ENCODE measurements at places on chromosomes 2 and 18.

- no peak for DNase-seq
Measured at GRCh38 chr18:49247781-49248180, 212.7 kb downstream of the DYM start.

DNA sequence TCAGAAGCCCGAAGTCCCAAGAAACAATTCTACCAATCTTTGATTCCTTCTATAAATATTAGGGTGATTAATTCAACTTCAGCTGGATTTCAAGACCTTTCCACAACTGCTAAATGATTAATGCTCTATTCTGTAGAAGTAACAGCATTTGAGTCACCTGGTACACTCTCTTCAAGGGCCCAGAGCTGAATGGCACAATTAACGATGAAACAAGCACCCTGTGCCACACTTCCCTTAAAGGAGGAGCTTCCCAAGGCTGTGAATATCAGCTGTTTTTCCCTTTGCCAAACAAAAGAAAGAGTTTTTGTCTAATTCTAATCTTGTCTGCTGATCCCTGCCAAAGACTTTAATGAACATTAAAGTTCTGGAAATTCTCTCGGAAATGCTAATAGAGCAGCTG lies 56.0 kb downstream of the BOD1L2 start:
- no peak for DNase-seq

- DNase-seq: no peak
Measured at GRCh38 chr2:72134997-72135800, 12.5 kb downstream of the CYP26B1 start.

- no peak for DNase-seq
Measured at GRCh38 chr18:36993068-36993467, 164.1 kb downstream of the KIAA1328 start.

DNA sequence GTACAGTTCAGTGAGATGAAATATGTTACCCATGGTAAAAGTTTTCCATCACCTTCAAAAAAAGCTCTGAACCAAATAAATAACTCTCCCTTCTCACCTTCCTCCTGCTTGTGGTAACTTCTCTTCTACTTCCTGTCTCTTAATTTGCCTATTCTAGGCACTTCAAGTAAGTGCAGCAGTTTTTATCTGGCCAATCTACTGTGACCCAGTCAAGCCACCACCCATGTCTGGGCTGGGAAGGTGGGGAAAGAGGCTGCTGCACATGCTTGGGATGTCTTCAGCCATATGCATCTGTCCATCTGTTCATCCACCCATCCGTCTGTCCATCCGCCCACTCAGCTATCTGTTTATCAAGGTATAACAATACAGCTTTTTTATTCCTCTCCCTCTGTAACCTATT lies 31.6 kb downstream of the ZNF532 start:
- no peak for DNase-seq

DNA sequence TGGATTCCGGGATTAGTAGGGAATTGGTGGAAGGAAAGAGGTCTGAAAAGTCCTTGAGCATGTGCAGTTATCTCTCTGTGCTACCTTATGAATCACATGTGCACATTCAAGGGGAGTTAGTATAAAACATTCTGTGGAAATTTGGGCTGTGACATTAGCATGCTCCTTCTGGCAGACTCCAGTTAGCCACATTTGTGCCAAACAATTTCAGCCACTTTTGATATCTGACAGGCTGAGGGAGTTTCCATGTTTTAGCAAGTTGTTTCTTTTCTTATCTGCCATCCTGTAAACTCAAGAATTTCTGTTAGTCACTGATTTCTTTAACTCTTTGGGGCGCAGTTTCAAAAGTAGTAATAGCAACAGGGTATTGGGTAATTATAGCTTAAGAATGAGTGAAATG lies 28.3 kb upstream of the GYPC start:
- no peak for DNase-seq

DNA sequence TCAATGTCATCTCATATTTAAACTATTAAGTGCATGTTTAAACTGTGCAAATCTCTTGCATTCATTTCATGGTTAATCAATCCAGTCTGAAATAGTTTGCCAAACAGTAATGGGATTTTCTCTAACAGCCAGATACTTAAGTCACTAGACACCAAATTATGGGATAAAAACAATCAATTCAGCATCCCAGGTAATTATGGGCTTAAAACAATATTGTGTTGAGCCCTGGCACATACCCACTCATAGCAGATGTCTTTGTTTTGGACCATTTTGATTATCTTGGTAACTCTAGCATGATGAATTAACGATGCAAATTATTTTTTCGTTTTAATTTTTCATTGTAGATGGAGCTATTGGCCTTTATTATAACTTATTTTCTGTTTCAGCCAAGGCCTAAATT lies 118.5 kb upstream of the CD302 start:
- no peak for DNase-seq

GRCh38 chr2:96534701-96535181 lies 1.8 kb upstream of the ARID5A start:
- DNase-seq: no peak

DNA sequence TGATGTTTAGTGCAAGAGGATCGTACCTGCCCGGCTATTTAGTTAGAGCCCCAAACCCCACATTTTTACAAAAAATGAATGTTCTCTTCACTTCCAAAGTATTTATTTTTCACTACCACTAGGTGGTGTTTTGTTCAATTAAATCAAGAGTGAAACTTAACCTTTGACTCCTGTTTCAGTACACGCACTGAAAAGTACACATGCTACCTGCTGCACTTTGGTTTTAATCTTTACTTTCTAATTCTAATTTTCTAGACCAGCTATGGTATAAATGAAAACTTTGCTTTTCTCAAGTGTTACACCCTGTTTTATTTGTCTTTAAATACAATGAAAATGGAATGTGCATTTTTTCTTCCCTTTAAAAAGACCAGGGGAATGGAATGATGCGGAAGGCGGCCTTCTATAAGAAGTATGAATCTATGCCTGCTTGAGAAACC lies 31.4 kb upstream of the CHN1 start:
- no peak for DNase-seq

GRCh38 chr2:231489990-231490389 lies 25.7 kb upstream of the NCL start:
- no peak for DNase-seq

DNA sequence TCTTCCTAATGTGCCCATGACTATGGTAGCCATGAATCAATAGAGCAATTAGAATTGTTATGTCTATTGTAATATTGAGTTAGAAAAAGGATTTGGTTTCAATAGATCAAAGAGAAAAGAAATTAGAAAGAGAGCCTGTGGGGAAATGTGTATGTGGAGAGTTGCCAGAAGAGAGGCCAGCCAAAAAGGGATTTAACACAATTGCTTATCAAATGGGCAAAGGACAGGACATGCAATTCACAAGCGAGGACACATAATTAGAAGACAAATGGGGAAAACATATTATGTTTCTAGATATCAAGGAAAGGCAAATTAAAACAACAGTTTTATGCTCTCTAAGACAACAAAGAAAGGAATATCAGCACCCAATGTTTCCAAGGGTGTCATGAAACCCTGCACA lies 403.2 kb upstream of the KLHL29 start:
- no peak for DNase-seq
